ENCODE measurements at places on chromosomes 5 and 9.

- DNase-seq = no peak
Measured at GRCh38 chr5:74651710-74652109, 11.2 kb upstream of the ENC1 start.

GRCh38 chr9:4640027-4640426, 22.1 kb upstream of the PLPP6 start:
- DNase-seq = no peak

GRCh38 chr9:13163946-13164345, 115.5 kb downstream of the MPDZ start:
- DNase-seq = no peak

DNA sequence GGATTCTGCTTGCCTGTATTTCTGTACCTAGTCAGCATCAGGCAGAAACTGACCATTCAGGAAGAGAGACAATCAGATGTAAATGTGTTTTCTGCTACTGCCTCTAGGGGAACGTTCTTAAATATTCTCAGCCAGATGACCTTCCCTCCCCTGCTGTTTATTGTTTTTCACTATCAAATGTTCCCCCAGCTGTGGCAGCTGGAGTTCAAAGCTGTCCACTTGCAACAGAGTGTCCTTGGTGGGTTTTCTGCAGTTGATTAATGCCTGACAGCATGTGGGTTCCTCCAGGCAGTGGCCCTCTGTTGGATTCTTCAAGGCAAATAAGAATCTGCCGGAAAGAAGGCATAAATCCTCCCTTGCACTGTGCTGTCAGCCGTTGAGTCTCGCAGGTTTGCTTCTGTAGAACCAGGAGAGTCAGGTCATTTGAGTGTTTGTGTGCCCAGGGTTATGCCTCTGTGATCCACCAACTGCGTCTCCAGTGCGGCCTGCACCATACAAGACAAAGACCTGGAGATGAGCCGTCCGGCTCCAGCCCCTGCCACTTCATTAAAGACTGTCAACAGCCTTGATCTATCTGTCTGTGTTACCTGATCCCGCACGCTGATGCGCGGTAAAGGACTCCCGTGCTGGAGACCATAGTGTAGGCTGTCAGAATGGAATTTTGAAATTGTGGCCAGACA, 203.4 kb downstream of the GADD45G start:
- DNase-seq = peak; percentile 57

GRCh38 chr5:136446565-136446964, 81.2 kb upstream of the TRPC7 start:
- DNase-seq = no peak

GRCh38 chr5:169286572-169287300, 14.2 kb downstream of the SLIT3 start:
- DNase-seq = no peak

- no peak for DNase-seq
Measured at GRCh38 chr9:33332011-33332410, 41.7 kb downstream of the NFX1 start.

Data from osteocyte (in vitro differentiated cells).